SK-N-DZ (cell line): ENCODE measurements at places on chromosomes 11 and 22.

- no peak for DNase-seq
These were observed 1080.2 kb downstream of the OPCML start for GRCh38 chr11:132451942-132452601.

- peak; percentile 83 for DNase-seq
These were observed 101.9 kb downstream of the ARL14EP start for GRCh38 chr11:30424844-30425243.

- no peak for DNase-seq
These were observed 27.3 kb downstream of the XRCC6 start for GRCh38 chr22:41648432-41648831.

DNA sequence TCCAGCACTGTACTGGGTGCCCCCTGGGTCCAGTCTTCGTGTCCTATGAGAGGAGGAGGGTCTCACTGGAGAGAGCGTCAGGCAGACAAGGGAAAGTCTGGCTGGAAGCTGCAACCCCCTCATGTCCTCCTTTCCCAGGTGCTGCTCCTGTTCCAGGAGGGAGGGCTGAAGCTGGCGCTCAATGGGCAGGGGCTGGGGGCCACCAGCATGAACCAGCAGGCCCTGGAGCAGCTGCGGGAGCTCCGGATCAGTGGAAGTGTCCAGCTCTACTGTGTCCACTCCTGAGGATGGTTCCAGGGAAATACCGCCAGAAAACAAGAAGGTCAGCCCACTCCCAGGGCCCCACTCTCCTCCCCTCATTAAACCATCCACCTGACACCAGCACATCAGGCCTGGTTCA lies 10.2 kb downstream of the LGALS12 start:
- no peak for DNase-seq

- DNase-seq = no peak
These were observed 75.1 kb downstream of the RAB38 start for GRCh38 chr11:88100151-88100550.

GRCh38 chr11:88250566-88251242 lies 75.5 kb upstream of the RAB38 start:
- no peak for DNase-seq

DNA sequence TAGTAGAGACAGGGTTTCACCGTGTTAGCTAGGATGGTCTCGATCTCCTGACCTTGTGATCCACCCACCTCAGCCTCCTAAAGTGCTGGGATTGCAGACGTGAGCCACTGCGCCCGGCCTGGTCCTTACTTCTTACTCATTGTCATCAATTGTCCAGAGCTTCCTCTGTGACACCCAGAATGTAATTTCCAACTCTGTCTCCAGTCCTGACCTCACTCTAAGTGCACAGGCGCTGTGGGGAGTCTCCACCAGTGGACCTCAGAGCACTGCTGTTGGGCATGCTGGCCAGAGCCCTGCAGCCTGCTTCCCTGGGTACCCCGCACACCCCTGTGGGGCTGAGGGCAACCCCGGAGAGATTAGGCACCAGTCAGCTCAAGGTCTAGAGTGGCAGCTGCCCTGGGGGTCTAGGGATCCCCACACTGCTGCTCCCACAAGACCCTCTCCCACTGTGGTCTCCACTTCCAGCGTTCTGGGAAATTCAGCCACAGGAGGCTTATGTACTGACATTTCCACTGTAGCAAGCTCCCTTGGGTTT lies 1140.3 kb downstream of the TBC1D22A start:
- DNase-seq = no peak

DNA sequence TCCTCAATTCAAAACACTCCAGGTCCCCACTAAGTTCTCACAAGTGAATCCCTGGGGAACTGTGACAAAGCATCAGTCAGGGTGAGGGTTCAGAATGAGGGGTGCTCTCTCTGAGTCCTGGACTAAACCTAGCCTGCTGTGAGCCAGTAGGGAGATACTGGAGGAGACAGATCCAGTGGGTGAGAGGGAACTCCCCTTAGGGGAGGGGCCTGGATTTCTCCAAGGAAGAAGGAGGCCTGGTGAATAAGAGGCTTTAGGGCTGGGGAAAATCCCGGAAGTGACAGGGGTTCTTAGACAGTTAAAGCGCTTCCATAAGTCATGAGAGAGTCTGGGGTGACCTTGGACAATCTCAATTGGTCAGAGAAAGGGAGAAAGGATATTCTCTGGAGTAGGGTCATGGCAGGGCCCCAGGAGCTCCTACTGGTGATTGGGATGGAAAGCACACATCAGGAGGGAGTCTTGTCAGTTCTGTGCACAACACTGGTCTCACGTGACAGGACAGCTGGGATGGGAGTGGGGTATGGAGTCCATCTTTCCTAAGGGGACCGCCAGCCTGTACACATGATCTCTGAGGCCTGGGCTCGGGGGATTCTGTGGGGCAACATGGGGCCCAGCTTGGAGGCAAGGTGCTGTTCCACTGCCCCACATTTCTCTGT lies 1.5 kb downstream of the TBC1D10A start:
- DNase-seq = no peak

- DNase-seq = no peak
These were observed at the start of gene OR52D1 for GRCh38 chr11:5488385-5488784. OR52D1 (plus strand) TSS chr11:5488685; CDS start chr11:5488707, 22 bp downstream.

DNA sequence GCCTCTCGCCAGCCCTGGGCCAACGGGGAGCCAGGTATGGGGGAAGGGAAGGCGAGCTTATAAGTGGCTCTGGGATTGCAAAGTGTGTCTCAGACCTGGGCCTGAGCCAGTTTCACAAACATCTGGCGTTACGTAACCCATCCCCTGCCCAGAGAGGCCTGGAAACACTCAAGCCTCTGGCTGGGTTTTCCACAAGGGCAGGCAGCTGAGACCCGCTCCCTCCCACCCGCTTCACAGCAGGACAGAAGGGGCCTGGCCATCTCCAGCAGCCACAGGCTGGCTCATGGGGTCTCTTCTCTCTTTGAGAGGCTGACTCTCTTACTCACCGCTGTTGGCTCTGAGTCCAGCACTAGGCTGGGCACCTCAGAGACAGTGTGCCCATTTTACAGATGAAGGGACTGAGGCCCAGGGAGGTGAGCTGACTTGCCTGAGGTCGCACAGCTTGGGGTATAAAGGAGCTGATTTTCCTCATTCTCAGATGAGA lies 44.5 kb downstream of the TRIOBP start:
- peak; percentile 98 for DNase-seq

DNA sequence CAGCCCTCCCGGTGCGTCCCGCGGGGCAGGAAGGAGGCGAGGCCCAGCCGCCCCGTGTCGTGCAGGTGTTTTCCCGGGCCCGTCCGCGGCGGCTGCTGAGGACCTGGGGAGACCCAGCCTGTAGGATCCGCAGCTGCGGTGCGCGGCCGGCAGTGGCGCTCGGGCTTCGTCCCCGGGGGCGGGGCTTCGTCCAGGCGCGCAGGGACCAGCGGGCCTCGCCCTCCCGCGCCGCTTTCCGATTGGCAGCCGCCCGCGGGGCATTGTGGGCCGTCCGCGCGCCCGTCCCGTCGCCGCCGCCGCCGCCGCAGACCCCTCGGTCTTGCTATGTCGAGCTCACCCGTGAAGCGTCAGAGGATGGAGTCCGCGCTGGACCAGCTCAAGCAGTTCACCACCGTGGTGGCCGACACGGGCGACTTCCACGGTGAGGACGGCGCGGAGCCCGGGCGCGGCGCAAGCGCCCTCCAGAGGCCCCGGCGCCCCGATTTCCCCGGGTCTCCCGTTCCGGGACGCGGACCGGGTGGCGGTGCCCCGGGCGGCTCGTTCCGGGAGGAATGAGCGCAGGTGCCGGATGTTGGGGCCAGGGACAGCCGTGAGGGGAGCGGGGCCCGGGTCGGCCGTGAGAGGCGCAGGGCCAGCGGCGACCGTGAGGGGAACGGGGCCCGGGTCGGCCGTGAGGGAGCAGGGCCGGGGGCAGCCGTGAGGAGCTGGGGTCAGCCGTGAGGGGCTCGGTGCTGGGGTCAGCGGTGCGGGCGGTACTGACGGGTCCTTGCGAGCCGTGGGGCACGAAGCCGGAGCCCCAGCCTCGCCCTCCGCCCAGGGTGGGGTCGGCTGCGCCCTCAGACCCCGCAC lies at the start of gene TALDO1:
Gene TALDO1, plus strand, starts transcription at position 307 of the 849 bp plus-strand sequence. Its CDS starts 18 bp downstream, at position 325.
- peak; percentile 88 for DNase-seq

- DNase-seq = no peak
These were observed 45.6 kb downstream of the UBASH3B start for GRCh38 chr11:122701143-122701542.

GRCh38 chr22:25900390-25900789 lies 158.4 kb downstream of the MYO18B start:
- DNase-seq = no peak

GRCh38 chr11:98194611-98195010 lies 826.1 kb upstream of the CNTN5 start:
- no peak for DNase-seq

GRCh38 chr22:24460418-24461089 lies 33.2 kb downstream of the ADORA2A start:
- no peak for DNase-seq

- DNase-seq = no peak
These were observed 570.6 kb upstream of the LARGE1 start for GRCh38 chr22:34490886-34491285.

GRCh38 chr11:132126973-132127899 lies 756.8 kb downstream of the NTM start:
- DNase-seq = no peak

DNA sequence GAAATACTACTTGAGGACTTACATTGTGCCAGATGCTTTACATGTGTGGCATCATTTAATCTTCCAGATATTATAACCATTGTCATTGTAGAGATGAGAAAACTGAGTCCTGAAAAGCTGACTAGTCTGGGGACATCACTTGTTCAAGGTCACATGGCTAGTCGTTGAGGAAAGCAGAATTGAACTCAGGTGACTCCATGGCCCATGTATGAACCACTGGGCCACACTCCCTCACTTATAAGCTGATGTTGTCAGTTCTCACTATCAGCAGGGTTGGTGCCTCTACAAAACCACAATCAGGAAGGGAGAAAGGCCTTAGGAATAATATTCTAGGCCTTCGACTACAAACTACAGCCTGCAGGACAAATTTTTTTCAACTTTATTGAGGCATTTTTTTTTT lies 26.1 kb upstream of the ADA2 start:
- DNase-seq = no peak

DNA sequence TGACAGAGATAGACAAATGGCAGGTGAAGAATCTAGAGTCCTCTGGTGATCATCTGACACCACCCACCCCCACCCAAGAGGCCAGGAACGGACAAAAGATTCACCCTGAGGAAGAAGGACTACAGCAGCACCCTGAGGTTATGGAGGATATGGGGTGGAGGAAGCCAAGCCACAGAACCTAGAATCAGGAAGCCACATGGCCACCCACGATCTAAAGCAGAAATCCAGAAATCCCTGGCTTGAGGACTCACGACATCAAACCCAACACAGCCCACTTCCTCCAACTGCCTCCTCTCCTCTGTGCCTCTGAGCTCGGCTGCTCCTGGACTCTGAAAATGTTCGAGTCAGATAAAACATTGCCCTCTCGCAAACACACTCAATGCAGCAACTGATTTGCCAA lies 364.3 kb downstream of the SHANK2 start:
- no peak for DNase-seq

DNA sequence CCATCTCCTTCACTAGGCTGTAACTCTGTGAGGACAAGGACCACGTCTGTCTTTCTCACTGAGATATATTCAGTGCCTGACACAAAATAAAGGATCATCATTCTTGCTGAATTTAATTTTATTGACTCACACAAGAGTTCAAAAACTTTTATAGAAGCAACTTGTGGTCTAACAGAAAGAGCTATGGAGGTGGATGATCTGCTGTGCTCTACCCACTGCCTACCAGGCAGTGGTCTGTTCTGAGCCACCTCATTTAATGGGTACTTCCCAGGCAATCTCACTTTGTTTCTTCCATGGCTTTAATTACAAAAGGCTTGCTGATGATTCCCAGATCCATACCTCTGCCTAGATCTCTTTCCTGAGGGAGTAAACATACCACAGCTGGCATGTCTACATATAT lies 4.7 kb downstream of the BTBD18 start:
- DNase-seq = no peak

GRCh38 chr11:99015634-99016454 lies 4.9 kb upstream of the CNTN5 start:
- DNase-seq = peak; percentile 47

- DNase-seq = peak; percentile 47
These were observed 9.4 kb downstream of the IGSF9B start for GRCh38 chr11:133947321-133947756.

- DNase-seq = peak; percentile 29
These were observed 1151.2 kb upstream of the CCDC90B start for GRCh38 chr11:84437071-84437980.

- DNase-seq = no peak
These were observed 127.9 kb upstream of the MTMR2 start for GRCh38 chr11:96051820-96052219.

DNA sequence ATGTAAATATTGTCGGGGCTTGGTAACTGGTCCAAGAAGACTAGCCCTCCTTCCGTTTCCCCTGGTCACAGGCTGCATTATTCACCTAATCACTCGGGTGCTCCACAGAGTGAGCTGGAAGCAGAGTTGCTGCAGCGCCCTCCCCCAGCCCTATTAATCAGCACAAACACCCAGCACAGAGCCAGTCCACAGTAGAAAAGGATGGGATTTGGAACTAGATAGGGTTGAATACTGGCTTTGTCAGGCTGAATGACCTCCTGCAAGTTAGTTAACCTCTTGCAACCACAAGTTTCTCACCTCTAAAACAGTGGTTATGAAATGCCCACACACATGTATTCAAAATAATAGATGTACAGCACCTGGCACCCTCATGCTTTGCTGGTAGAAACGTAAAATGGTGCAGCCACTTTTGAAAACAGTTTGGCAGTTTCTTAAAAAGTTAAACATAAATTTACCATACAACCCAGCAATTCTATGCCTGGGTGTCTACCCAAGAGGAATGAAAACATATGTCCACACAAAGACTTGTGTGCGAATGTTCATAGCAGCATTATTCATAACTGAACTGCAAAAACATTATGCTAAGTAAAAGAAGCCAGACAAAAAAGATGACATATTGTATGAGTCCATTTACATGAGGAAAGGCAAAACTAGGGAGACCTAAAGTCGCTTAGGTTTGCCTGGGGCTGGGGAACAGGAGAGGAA lies 31.7 kb upstream of the APLP2 start:
- DNase-seq = no peak

DNA sequence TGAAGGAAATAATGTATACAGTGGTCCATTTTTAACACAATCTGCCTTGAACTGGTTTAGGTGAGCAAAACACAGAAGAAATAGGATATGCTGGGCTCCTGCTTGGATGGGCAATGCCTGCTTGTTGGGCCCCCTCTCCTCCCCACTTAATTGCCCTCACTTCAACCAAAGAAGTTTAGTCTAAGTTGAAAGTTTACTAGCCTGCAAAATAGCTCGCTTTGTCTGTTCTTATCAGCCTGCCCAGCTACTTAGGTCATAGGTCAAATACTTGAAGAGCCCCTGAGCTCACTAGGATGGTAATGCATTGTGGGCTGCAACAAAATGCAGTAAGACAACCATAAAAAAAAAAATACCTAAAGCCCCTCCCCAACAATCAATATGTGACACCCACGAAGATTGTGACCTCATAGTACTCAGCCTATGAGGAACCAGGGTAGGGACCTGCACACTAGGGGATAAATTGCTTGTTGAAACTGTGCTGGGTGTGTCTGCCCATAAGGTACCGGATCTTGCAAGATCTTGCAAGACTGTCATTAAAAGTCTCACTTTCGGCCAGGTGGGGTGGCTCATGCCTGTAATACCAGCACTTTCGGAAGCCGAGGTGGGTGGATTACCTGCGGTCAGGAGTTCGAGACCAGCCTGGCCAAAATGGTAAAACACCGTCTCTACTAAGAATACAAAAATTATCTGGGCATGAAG lies 10.9 kb downstream of the DRICH1 start:
- DNase-seq = no peak
